Bronchial epithelial cell (primary cell): ENCODE measurements at places on chromosomes 4 and X. TPM values are rescaled to one million over a fixed set of nuclear protein-coding genes. Genes with fewer than 3 reads are reported as not detected.

ABCB7 gene
- total RNA-seq = 13.4 and 17.4 TPM in 2 replicates

HS3ST1 gene
- total RNA-seq = 1.8 and 2.4 TPM in 2 replicates

GABRE gene
- total RNA-seq = 29.2 and 32.1 TPM in 2 replicates

FAT4 gene
- total RNA-seq = 2.0 and 2.1 TPM in 2 replicates

ADH1B gene
- total RNA-seq = 0.26 and 2.1 TPM in 2 replicates

KIT gene
- total RNA-seq = under 0.01 TPM in 1 of 2 replicates, not detected in the other

VEGFD gene
- 0.26 TPM in 2 replicates for total RNA-seq

SLC25A53 gene
- total RNA-seq = 4.2 and 7.0 TPM in 2 replicates

CFAP47 gene
- total RNA-seq = not detected in 2 replicates

AGA gene
- total RNA-seq = 71.3 and 111 TPM in 2 replicates

MAP7D2 gene
- total RNA-seq = under 0.01 and 0.38 TPM in 2 replicates

RBM46 gene
- total RNA-seq = 0.26 and 0.53 TPM in 2 replicates
